ENCODE measurements at places on chromosomes 2 and 18.

DNA sequence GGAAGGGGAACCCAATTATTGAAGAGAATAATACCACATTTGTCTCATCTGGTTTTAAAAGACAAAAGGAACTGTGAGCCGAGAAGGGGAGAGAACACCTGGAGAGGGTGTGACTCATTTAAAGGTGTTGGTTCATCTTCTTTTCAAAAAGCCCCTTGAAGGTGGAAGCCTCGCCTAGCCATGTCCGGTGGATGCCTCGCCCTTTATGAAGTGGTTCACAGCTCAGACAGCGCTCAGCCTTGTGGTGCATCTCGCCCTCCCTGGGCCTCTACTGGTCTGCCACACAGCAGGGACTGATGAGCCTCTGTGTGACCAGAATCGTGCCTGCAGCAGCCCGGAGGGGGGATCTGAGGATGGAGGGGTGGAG, 290.0 kb upstream of the CXCR4 start:
- DNase-seq = no peak

GRCh38 chr2:111626037-111626864, 257.7 kb downstream of the ANAPC1 start:
- no peak for DNase-seq

- DNase-seq = no peak
Measured at GRCh38 chr2:208783184-208783583, 376.6 kb downstream of the PTH2R start.

DNA sequence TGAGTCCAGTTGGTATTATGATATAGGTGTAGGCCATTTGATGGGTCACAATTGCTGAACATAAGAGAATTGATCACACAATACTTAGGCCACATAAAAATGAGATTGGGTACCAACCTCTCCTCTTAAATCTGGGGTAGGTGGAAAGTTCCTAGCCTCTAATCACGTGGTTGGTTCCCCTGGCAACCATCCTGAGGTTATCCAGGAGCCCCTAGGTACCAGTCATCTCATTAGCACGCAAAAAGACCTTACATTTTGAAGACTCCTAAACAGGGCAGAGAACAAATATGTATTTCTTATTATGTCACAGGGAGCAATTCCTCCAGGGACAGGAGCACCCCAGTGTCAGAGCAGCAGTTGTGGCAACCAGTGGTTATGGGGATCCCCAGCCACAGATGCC, 12.7 kb upstream of the SELENOI start:
- DNase-seq = no peak

GRCh38 chr2:21467910-21468309, 344.1 kb downstream of the TDRD15 start:
- DNase-seq = no peak

GRCh38 chr2:37774976-37775907, 103.8 kb upstream of the CDC42EP3 start:
- no peak for DNase-seq

DNA sequence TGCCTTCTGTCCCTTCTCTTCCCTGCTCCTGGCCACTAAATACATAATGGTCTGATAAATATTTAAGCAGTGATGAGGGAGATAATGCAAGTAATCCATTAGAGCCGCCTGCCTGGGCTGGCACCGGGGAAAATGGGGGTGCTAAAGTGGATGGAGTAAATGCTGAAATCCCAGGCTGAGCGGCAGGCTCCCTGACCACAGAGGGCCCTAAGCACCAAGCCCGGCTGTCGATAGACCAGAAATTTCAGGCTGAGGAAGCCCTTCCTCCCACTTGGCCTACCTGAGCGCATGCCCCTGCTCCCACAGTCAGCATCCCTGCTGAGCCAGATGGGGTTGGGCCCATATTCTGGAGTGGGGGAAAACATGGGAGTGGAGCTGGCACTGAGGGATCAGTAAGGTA, 197.5 kb upstream of the SKOR2 start:
- DNase-seq = no peak

GRCh38 chr2:119486196-119486827, 38.0 kb downstream of the SCTR start:
- no peak for DNase-seq

- no peak for DNase-seq
Measured at GRCh38 chr18:24656050-24656449, 195.6 kb downstream of the HRH4 start.

GRCh38 chr2:139992078-139992477, 1211.9 kb upstream of the NXPH2 start:
- DNase-seq = no peak

GRCh38 chr2:11344956-11345677, 681 bp upstream of the ROCK2 start:
- DNase-seq = no peak

GRCh38 chr2:189522435-189523151, 58.0 kb downstream of the SLC40A1 start:
- DNase-seq = no peak

- no peak for DNase-seq
Measured at GRCh38 chr2:198471291-198471690, 666.9 kb downstream of the PLCL1 start.

DNA sequence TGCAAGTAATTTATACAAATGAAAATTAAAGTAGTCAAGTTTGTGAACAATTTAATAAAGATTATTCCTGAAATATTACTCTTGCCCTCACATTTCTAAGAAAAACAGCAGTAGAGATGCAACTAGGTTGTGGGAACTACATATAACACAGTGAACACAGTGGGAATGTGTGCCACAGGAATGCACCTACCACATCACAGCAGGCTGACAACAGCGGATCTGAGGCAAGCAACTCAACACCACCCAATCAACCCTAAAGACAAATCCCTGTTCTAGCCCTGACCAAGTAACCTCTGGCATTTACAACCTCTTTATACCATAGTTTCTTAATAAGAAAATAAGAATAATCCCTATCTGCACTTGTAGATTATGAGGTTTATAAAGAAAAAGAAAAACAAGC, 23.4 kb downstream of the MBOAT2 start:
- DNase-seq = no peak

DNA sequence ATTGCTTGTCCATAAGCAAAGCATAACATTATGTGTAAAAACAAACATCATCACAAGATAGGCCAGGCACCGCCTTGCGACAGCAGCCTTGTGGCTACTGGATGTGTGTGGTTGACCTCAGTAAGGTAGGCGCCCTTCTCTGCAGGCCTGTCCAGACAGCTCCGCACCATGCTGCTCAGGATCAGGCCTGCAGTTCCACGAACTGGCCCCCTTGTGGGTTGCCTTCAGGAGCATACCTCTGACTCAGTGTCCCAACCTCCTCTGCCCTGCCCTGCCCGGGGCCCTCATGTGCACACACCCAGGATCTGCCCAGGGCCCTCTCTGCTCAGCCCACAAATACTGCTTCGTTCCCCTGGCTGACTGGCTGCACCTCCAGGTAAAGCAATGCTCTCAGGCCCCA, 16.1 kb upstream of the ZNF236 start:
- DNase-seq = no peak

GRCh38 chr18:5900262-5900661, 4.9 kb upstream of the TMEM200C start:
- DNase-seq = no peak

GRCh38 chr2:88738271-88738670, 46.8 kb downstream of the RPIA start:
- no peak for DNase-seq

- DNase-seq = no peak
Measured at GRCh38 chr18:61785588-61785987, 107.2 kb downstream of the RNF152 start.
